BJ (cell line): ENCODE measurements at places on chromosomes 1 and 21. TPM values are rescaled to one million over a fixed set of nuclear protein-coding genes. Genes with fewer than 3 reads are reported as not detected.

MMEL1 gene
- polyA plus RNA-seq = 0.17 TPM in 1 of 2 replicates, not detected in the other

DNA sequence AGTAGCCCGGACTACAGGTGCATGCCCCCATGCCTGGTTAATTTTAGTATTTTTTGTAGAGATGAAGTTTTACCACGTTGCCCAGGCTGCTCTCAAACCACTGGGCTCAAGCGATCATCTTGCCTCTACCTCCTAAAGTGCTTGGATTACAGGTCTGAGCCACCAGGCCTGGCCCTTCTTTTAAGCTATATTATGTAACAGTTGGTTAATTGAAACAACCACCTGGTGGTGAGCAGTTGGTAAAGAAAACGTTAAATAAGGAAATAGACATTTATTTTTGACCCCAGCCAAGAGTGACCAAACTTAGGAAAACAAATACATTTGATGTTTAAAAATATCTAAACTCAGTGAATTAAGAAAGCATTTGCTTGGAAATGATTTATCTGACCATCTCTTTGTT lies 12.1 kb upstream of the PDC start:
- DNase-seq = no peak

GRCh38 chr1:17212009-17212408 lies 7.1 kb downstream of the PADI1 start:
- no peak for DNase-seq

GRCh38 chr1:236284291-236284721 lies 2.5 kb upstream of the ERO1B start:
- DNase-seq = no peak

- no peak for DNase-seq
Observed at GRCh38 chr1:45016090-45016697, 4.1 kb downstream of the UROD start.

DNA sequence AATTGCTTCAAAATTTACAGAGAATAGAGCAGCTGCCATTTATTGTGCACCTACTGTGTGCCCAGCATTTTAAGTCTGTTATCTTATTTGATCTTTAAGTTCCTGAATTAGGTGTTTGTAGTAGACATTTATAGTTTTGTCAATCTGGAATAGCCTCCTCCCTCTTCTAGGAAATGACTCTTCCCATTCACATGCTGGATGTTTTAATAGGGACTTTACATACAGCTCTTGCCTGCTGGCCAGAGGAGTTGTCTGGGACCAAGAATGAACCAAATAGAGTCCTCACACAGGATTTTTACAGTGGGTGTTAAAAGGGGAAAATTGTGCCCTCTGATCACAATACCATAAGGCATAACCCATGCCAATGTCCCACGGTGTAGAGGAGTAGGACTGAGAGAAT lies 367.1 kb downstream of the PDE4B start:
- no peak for DNase-seq
